ENCODE measurements at places on chromosomes 7 and 10. TPM values are rescaled to one million over a fixed set of nuclear protein-coding genes. Genes with fewer than 3 reads are reported as not detected.

Gene CXCL12
- 130 TPM for total RNA-seq

Gene MYH16
- total RNA-seq = not detected

Gene TMEM106B
- 60.3 TPM for total RNA-seq

Gene CDHR1
- total RNA-seq = 0.41 TPM

Gene NOS3
- 12.6 TPM for total RNA-seq

Gene MICALL2
- total RNA-seq = 8.3 TPM

DNA sequence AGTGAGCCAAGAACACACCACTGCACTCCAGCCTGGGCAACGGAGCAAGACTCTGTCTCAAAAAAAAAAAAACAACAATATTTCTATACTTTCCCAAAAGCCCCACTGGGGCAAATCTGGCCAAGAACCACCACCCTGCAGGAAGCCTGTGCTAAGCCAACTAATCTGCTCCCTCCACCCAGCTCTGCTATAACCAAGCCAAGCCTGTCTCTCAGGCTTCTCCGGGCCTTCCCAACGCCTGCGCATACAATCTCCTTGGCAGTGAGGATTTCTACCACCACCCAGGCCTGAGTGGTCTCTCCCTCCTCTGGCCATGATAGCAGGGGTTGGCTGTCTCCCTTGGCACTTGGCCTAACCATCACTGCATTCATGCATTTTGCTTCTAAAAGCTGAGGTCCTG, 14.2 kb downstream of the DDX56 start:
- no peak overlapping the region for H3K4me3 ChIP-seq
- no peak for DNase-seq
- no peak overlapping the region for H3K27ac ChIP-seq
- no peaks in the 10 kb centered on the region for H3K27me3 ChIP-seq

- no peak overlapping the region for H3K27ac ChIP-seq
- no peaks in the 10 kb centered on the region for H3K27me3 ChIP-seq
- no peak overlapping the region for H3K4me3 ChIP-seq
- H3K36me3 ChIP-seq = no peaks in the 10 kb centered on the region
These were observed 115.9 kb upstream of the ARID5B start for GRCh38 chr10:61785473-61786105.

GRCh38 chr7:114630201-114630990, 215.8 kb downstream of the FOXP2 start:
- no peaks in the 10 kb centered on the region for H3K27me3 ChIP-seq
- DNase-seq = no peak
- no peak overlapping the region for H3K27ac ChIP-seq
- H3K4me1 ChIP-seq = no peaks in the 10 kb centered on the region
- H3K36me3 ChIP-seq = no peaks in the 10 kb centered on the region

DNA sequence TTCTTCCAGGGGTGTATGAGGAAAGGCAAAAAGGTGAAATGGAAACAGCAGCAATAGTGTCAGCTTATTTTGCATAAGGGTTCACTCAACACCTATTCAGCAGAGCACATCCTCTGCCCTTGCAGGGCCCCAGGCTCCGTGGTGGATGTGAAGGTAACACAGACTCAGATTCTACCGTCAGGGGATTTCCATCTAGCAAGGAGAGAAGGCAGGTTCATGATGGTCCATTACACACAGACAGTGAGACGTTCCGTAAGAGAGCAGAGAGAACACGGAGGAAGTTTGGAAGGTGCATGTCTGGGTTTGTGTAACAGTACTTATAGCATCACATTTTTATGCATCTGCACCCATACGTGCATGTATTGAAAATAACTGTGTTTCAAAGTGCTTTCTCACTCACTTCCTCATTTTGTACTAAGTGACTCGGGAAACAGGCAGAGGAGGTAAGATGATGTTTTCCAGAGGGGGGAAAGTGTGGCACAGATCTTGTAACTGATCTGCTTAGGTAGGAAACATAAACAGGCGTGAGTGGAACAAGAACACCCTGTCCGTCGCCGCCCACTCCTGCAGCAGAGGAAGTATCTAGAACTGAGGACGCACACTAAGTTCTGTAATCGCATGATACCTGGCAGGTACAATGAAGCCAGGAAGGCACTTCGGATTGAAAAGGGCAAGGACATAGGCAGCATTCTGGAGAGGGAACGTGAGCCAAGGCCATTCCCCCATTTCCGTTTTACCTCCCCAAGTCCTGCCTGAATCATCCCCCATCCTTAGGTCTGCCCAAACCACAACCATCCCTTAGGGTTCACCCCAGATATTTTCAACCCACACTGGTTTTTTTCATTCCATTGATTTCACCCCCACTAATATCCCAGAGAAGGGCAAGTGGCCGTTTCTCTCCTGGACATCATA, 1.0 kb upstream of the ENO4 start:
- DNase-seq = no peak
- H3K27me3 ChIP-seq = peaks cover 47% of the 10 kb centered on the region
- no peaks in the 10 kb centered on the region for H3K36me3 ChIP-seq
- H3K4me3 ChIP-seq = peak overlapping the region; percentile 79

DNA sequence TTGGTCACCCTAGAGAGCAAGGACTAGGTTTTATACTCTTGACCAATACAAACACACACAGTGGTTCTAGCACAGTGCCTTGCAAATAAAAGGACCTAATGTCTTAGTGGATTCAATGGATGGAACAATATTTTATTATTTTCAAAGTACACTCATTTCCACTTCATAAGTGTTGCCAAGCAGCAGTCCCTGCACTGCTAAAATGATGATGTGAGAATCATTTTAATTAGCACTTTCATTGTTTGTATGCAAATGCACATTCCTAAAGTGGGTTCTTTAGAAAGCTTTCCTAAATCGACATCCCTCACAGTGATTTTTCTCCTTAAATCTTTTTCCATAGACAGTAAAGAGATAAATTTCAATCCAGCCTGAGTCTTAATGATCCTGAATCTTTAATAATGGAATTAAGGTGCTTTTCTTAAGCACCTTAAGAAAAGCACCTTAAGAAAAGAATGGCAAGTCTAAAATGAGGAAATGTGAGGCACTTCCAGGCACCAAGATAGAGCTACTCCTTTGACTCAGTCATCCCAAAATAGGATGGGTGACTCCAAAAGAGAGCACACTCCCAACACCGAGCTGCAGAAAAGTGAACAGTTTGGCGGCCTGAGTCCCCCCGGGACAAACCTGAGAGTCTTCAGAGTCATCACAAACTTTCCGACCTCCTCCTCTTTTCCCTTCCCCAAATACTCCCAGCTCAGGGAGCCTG, 84.5 kb downstream of the SORBS1 start:
- no peak for DNase-seq
- H3K27me3 ChIP-seq = no peaks in the 10 kb centered on the region
- H3K4me3 ChIP-seq = no peak overlapping the region

GRCh38 chr7:53776323-53776722, 740.9 kb downstream of the POM121L12 start:
- H3K4me3 ChIP-seq = no peak overlapping the region
- no peak overlapping the region for H3K27ac ChIP-seq
- no peaks in the 10 kb centered on the region for H3K27me3 ChIP-seq
- H3K36me3 ChIP-seq = no peaks in the 10 kb centered on the region

- H3K4me3 ChIP-seq = no peak overlapping the region
- no peaks in the 10 kb centered on the region for H3K4me1 ChIP-seq
- H3K36me3 ChIP-seq = no peaks in the 10 kb centered on the region
- DNase-seq = no peak
These were observed 1189.2 kb downstream of the TYW1 start for GRCh38 chr7:68185631-68186456.

GRCh38 chr10:109450702-109451101, 472.6 kb downstream of the XPNPEP1 start:
- H3K36me3 ChIP-seq = no peaks in the 10 kb centered on the region
- H3K4me3 ChIP-seq = no peak overlapping the region
- H3K4me1 ChIP-seq = no peaks in the 10 kb centered on the region
- no peak overlapping the region for H3K27ac ChIP-seq

- H3K27ac ChIP-seq = peak overlapping the region; percentile 97
- no peaks in the 10 kb centered on the region for H3K36me3 ChIP-seq
- peaks cover 35% of the 10 kb centered on the region for H3K4me1 ChIP-seq
- DNase-seq = no peak
- H3K4me3 ChIP-seq = no peak overlapping the region
These were observed 50.8 kb downstream of the MYOF start for GRCh38 chr10:93431361-93431760.
